ENCODE measurements at places on chromosomes 6 and 20.

DNA sequence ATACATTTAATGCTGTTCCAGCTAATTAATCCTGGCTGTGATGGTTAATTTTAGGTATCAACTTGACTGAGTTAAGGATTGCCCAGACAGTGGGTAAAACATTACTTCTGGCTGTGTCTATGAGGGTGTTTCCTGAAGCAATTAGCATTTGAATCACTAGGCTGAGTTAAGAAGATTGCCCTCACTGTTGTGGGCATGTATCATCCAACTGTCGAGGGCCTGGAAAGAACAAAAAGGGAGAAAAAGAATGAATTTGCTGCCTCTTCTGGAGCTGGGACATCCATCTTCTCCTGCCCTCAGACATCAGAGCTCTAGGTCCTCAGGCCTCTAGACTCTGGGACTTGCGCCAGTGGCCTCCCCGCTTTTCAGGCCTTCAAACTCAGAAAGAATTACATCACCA, 34.3 kb downstream of the SDHAF4 start:
- no peak for DNase-seq

- no peak for DNase-seq
Observed at GRCh38 chr6:33980176-33981175, 165.4 kb downstream of the GRM4 start.

DNA sequence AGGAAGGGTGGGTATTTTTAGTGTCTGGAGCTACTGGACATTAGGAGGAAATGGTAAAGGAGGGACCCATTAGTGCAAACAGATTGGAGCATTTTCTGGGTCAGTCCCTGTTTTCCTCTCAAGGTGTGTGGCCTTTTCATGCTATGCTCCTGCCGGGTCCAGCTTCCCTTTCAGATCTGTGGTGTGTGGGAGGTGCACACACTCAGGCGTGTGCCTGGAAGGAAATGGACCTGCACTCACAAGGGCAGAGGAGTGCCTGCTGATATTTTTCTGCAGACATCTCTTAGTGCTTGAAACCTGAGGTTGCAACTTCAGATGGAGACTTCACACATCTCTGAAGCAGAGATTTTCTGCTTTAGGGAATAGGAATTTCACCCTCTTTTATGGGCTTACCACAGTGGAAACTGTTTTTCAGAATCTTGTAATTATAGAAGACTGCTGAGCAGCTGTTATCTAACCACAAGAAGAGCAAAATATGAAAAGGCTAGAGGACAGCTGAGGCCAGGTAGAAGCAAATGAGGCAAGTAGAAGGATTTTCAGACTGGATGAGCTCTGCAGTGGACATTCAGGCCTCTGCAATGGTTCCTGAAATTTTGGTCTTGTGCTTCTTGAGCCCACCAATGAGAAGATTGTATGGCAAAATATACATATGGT, 764.3 kb downstream of the QKI start:
- DNase-seq = no peak

GRCh38 chr6:12014027-12014872, 2.1 kb downstream of the HIVEP1 start:
- DNase-seq = no peak

DNA sequence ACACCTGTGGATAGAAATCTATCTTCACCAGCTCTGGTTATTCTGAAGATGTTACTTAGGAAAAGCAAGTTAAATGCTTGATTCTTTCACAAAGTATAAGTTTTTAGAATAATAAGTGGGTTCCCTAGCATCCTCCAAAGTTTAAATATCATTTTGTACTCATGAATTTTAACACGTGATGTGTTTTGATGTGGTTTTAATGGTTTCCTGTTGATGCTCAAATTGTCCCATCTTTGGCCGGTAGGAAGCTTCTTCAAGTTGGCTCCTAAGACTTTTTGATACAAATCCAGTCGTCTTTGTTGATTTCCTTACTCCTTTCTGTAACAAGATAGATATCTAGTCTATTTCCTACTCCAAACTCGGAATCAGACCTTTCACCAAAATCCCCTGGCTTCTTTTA, 94.5 kb upstream of the STXBP5 start:
- no peak for DNase-seq

DNA sequence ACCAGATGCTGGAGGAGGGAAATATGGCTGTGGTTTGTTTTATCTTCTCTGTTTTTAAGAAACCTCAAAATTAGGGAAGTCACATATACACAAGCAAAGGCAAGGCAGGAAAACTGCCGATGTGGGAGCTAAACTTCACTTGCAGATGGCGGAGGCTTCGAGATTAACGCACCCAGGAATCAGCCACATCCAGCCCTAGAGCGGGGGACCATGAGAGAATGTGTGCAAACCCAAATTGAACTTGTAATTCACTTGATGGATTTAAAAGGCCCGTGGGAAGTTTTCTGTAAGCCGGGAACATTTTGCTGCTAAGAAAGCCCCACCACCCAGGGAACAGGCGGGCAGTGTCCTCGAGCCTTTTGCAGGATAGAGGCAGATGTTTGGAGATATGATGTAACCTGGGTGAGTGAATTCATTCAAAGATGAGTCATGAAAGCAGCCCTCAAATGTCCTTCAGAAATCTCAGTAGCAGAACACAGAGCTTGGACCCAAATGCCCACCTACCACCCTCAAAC, 39.9 kb downstream of the PREX1 start:
- peak; percentile 87 for DNase-seq

- no peak for DNase-seq
Observed at GRCh38 chr20:31637660-31638059, at the start of gene COX4I2. TSS of gene COX4I2 (plus strand) at chr20:31637912. CDS start at chr20:31639018, 1,106 bp downstream.

DNA sequence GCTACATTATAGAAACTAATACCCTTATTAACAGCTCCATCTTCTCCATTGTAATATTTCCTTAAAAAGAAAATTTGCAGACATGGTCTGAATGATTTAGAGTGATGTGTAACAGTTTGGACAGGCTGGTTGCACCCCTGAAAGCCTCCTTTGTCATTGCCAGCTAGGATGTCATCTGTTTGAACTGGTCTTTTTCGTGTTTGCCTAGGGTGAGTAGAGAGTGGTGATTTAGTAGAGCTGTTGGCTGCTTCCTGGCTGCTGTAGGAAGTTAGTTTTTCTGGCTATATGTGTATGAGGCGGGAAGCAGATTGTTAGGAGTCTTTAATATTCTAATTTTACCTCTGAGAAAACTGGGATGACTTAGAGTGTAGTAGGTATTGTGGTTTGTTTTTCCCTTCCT, 101.1 kb downstream of the ZFAND3 start:
- no peak for DNase-seq

- DNase-seq = no peak
Observed at GRCh38 chr20:53695797-53696527, 102.3 kb upstream of the ZNF217 start.

GRCh38 chr6:12849809-12850198, 133.2 kb downstream of the PHACTR1 start:
- DNase-seq = no peak

DNA sequence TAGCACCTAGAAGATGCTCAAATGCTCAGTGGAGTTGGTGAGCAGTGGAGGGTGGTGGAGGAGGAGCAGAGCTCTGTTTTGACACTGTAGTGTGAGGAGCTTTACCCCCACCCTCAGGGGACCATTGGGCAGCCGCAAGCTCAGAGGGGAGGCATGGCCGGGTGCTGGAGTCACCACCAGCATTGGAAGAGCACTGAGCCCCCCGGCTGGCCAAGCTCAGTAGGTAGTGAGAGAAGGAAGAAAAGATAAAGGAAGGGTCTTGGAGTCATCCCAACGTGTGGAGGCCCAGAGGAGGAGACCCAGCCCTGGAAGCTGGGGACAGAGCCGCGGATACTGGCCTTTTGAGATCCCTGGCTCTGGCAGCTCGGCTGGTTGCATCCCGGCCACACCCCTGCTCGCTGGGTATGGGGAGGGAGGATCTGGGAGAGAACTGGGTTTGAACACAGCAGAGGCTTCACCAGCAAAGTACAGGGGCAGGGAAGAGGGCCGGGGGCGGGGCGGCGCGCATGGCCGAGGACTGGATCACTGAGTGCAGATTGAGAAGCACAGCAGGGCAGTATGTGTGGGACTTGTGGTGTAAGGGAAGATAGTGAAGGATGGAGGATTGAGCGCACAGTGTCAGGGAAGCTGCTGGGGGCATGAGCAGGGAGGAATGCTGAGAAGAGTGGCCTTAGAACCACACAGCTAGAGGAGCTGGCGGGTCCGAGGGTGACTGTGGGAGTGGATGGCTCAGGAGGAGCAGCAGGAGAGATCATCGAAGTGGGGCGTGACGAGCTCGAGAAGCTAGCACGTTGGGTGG, 24.4 kb downstream of the SYNDIG1 start:
- no peak for DNase-seq

DNA sequence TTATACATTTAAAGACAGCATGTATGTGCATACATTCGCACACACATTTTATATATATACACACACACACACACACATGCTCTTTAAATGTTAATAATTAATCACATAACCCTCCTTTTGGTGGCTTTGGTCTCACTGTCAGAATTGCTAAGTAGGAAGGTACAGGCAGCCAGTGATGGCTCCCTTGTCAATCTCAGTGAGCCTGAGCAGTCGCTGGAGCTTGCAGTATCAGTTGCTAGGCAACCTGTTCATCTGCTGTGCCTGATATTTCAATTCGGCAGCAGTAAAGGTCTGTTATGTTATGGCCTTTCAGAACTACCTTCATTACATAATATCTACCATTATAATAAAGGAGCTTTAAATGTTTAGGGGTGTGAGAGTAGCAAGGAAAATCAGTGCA, 374.3 kb downstream of the LMBRD1 start:
- peak; percentile 1 for DNase-seq
